ENCODE measurements at places on chromosomes 13 and 19.

DNA sequence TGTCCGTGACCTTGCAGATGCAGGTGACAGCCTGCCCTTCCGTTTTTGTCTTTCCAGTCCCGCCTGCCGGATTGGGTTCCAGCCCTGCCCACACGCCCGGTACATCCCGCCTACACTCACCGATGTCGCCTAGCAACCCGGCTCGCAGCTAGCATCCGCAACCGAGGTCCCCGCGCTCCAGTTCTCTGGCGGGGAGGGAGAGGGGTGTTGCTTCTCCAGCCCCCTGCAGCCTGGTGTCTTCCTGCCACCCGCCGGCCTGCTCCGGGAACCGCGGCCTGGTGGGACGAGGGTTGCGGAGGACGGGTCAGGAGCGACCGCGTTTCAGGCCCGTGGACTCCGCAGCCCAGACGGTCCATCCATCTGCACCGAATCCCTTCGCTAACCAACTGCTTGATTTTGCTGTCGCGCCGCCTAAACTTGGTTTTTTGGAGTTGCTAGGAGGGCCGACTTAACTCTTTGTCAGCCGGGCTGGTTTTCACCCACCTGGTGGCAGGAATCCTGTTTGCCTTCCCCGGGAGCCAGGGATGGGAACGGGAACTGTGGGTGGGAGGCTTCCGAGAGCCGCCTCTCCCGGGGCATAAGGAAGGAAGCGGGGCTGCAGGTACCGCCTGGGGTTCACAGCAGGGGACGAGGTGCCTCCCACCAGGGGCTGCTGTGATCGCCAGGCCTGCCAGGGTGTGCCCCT is 15.4 kb upstream of the MATK start:
- DNase-seq = no peak

- DNase-seq = no peak
These were observed 45.6 kb downstream of the ANKRD10 start for GRCh38 chr13:110869231-110869804.

DNA sequence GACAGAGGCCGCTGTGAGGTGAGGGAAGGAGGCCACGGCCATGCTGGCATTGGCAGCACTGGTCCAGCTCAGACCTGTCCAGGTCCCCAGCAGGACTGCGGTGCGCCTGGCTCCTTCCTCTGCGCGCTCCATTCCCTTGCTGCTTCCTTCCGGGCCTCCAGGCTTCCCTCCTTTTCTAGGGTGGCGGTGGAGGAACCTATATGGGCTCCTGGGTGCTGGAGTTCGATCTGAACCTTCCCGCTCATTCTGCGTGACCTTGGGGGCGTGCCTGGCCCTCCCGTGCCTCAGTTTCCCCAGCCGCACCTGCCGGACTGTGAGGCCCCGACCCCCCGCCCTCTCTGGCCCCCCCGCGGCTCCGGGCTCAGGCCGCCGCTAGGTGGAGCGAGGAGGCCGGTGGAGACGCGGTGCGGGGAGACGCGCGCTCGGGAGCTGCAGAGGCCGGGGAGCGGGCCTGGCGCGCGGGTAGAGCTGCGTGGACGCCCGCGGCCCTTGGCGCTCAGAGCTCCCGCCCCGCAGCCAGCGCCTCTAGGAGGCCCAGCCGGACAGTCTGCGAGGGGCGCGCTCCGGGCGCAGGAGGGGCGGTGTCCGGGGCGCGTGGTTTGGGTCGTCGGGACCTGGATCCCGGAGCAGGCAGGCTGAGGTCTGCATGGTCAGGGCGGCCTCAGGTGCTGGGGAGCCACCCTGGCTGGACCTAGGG is 29.9 kb downstream of the EFNA2 start:
- DNase-seq = no peak

- DNase-seq = no peak
These were observed 472.8 kb downstream of the LIG4 start for GRCh38 chr13:107742544-107742943.

- no peak for DNase-seq
These were observed 105.1 kb downstream of the COG6 start for GRCh38 chr13:39760521-39760920.

DNA sequence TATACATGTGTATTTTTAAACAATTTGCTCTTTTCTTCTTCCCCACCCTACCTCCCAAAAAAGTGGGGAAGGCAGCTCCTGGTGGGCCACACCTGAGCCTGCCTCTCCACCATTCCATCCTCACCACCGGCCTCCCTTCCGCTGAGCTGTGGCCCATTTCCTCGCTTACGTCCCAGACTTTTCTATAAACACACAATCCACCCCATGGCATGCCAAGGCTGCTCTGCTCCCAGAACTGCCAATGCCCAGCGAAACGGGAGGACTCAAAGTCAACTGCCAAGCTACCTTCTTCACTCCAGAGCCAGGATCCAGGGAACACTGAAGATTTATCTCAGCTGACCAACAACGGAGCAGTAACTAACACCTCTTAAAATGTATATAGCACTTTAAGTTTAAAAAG is 2.8 kb downstream of the N4BP2L1 start:
- no peak for DNase-seq

GRCh38 chr19:5971714-5972354 is 6.1 kb downstream of the RANBP3 start:
- DNase-seq = no peak

- no peak for DNase-seq
These were observed 29.6 kb upstream of the CALM3 start for GRCh38 chr19:46571495-46571894.

DNA sequence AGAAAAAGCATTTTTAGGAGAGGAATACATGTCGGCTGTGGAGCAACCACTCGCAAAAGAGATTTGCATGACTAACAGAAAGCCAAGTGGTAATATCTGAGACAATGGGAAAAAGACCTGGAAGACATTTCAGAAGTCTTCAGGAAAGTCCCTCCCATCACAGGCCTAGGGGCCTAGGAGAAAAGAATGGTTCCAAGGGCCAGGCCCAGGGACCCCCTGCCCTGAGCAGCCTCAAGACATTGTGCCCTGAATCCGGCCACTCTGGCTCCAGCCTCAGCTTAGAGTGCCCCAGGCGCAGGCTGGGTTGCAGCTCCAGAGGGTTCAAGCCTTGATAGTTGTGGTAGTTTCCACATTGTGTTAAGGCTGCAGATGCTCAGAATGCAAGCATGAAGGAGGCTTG is 9.4 kb downstream of the ZNF221 start:
- no peak for DNase-seq

GRCh38 chr19:23802290-23802689 is 43.6 kb upstream of the ZNF681 start:
- no peak for DNase-seq

DNA sequence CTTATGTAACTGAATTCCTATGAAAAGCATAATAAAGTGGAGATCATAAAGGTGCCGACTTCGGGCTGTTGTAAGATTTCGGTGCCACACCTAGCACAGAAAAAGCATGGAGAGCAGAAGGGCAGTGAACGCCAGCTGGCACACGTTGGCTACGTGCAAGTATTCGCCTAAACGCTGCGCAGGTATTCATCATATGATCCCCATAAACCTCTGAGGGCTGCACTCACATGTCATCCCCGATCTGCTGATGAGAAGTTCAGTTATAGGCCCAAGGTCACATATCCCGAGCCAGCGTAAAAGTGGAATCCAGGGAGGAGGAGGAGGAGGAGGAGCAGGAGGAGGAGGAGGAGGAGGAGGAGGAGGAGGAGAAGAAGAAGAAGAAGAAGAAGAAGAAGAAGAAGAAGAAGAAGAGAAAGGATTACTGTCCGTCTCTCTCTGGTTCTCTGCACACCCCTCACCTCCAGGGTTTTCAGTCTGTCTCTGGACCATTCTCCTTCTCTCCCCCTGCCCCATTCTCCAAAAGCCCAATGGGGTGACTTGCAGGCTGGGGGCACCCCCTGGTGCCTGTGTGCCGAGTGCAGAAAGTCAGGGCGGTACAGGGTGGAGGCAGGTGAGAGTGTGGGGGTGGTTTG is 18.6 kb upstream of the CYP2S1 start:
- no peak for DNase-seq

DNA sequence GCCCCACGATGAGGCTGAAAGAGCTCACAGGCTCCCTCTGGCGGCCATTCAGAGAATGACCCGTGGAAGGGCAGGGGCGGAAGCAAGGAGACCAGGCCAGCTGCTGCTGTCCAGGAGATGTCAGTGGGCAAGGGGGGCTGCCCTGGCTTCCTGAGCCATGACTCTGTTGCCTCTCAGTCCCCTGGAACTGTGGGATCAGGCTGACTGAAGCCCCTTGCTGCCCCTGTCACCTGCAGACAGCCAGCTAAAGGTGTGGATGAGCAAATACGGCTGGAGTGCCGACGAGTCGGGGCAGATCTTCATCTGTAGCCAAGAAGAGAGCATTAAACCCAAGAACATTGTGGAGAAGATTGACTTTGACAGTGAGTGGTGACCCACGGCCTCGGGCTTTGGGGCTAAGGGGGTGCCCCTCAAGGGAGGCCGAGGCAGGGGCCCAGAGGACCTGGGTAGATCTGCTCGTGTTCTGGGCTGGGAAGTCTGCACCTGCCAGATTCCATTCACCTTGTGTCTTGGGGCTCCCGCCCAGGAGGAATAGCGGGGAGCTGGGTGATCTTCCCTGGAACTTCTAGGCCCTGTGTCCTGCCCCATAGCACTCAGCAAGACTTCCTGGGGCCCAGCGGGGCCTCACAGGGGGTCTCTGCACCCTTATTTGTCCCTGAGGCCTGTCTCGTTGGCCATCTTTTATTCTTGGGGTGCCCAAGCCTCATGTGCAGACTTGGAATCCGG is 12.5 kb upstream of the ACTN4 start:
- no peak for DNase-seq

DNA sequence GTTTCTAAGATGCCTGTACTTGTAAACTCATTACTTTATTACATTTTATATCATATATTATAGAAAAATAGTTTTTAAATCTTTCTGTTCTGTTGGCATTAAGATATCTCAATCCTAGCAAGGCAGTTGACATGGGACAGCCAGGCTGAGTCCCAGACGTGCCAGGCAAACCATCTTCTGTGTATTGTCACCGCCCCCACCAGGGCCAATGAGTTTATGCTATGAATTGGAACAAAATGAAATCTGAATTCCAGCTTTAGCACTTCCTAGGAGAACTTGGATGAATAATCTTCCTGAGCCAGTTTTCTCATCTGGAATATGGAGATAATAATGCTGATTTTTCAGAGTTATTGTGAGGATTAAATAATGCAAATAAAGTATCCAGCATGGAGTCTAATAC is 79.9 kb upstream of the GSX1 start:
- no peak for DNase-seq

- DNase-seq = no peak
These were observed 8.1 kb upstream of the BCL3 start for GRCh38 chr19:44740351-44740824.

DNA sequence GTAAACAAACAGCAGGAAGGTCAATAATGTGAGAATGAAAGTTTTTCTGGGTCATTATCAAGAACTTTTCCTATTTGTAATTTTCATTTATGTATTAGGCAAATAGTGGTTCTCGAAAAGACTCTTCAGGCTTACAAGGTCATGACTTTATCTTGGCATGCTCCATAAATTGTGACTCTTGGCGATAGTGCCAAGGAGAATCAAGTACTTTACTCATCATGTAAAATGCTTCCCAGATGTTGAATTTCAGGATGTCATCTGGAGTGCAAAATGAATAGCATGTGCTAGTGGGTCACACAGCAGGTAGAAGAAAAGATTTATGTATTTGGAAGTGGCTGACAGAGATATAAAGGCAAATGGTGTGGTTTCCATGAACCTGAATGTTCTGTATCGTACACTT is 1492.7 kb upstream of the PCDH20 start:
- DNase-seq = no peak

GRCh38 chr13:97327506-97328221 is 105.5 kb downstream of the MBNL2 start:
- DNase-seq = no peak

DNA sequence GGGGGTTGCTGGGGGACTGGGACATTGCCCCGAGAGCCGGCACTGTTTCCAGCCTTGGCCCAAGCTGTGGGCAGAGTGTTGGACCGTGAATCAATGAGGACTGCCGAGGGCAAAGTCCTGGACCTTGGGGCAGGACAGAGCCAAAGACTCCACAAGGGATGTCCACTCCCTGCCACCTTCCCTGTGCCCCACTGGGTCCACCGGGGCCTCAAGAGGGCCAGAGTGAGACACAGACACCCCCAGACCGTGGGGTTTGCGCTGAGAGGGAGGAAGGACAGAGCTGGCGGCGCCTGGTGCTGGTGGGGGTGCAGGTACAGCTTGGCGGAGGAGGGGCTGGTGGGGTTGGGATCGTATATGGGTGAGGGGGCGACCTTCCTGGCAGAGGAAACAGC is 11.8 kb downstream of the MAST3 start:
- DNase-seq = no peak

- DNase-seq = no peak
These were observed 150.2 kb downstream of the ZNF536 start for GRCh38 chr19:30522341-30522740.
